Esophagus squamous epithelium (tissue), 5 donors: ENCODE measurements at places on chromosomes 3 and 15.

GRCh38 chr15:29092376-29093064 is 177.1 kb downstream of the NSMCE3 start:
- no peaks in the 10 kb centered on the region for H3K27me3 ChIP-seq
- H3K27ac ChIP-seq = no peak overlapping the region
- H3K4me1 ChIP-seq = no peaks in the 10 kb centered on the region
- H3K36me3 ChIP-seq = no peaks in the 10 kb centered on the region

- H3K36me3 ChIP-seq = no peaks in the 10 kb centered on the region
- peak overlapping the region; percentile 74 for H3K27ac ChIP-seq
- H3K4me3 ChIP-seq = no peak overlapping the region
- H3K4me1 ChIP-seq = peaks cover 34% of the 10 kb centered on the region
- DNase-seq = peak; percentile 47
- H3K27me3 ChIP-seq = no peaks in the 10 kb centered on the region
Measured at GRCh38 chr3:129576514-129577352, 29.7 kb downstream of the PLXND1 start.

GRCh38 chr15:29133791-29134190 is 135.8 kb downstream of the NSMCE3 start:
- no peaks in the 10 kb centered on the region for H3K27me3 ChIP-seq
- DNase-seq = no peak
- H3K4me1 ChIP-seq = no peaks in the 10 kb centered on the region
- no peak overlapping the region for H3K4me3 ChIP-seq

DNA sequence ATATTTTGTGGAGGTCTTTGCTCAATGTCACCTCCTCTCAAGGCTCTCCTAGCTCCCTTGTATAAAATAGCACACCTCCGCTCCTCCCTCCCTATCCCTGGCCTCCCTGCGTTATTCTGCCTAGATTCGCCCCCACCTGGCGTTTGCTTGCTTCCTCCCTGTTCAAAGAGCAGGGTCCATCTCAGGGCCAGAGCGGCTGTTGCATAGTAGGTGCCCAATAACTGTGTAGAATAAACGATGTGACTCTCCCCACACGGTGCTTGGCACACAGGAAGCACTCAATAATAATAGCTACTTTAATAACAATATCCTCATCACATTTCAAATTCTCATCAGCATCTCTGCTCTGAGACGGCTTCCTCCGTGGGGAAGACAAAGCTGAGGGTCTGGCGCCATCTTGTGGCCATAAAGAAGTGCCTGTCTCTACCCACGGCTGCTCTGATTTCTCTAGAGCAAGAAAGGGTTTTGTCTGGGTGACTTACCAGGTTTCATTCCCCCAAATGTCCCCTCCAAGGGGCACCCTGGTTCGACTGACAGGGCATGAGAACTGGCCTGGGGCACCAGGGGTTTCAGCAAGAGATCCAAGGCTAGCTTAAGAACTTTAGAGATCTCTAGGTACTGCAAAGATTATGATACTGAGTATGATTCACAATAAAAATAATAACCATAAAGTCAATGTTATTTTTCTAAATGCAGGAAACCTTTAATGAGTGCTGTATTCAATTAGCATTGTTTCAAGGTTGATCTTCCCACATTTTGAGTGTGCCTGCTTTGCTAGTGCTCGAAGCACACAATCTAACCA is 16.1 kb downstream of the CD276 start:
- H3K4me1 ChIP-seq = peaks cover 33% of the 10 kb centered on the region
- no peak overlapping the region for H3K27ac ChIP-seq
- peaks cover 3% of the 10 kb centered on the region for H3K36me3 ChIP-seq
- peaks cover 17% of the 10 kb centered on the region for H3K27me3 ChIP-seq

DNA sequence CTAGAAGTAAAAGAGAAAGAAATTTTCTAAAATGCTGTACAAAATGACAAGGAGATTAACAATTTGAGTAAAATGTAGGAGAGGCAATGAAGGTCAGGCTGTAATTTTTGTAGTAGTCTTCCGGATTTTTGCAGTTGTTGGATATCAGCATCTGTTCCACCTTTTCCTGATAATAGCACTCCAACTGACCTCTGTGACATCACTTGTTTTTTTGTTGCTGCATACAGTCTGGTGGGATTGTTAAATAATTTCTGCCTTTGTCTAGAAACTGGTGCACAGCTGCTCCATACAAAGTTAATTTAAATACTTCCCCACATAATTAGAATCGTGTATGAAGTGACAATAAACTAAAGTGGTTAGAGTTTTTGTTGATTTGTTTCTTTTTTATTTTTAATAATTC is 731.4 kb downstream of the PLOD2 start:
- H3K27me3 ChIP-seq = no peaks in the 10 kb centered on the region
- H3K4me3 ChIP-seq = no peak overlapping the region
- no peaks in the 10 kb centered on the region for H3K36me3 ChIP-seq
- no peak overlapping the region for H3K27ac ChIP-seq
- H3K4me1 ChIP-seq = no peaks in the 10 kb centered on the region

GRCh38 chr3:168847291-168847883 is 751.7 kb upstream of the GOLIM4 start:
- no peak overlapping the region for H3K27ac ChIP-seq
- H3K36me3 ChIP-seq = no peaks in the 10 kb centered on the region
- H3K4me1 ChIP-seq = no peaks in the 10 kb centered on the region
- DNase-seq = peak; percentile 0

GRCh38 chr3:22729212-22729611 is 473.9 kb upstream of the UBE2E2 start:
- no peak overlapping the region for H3K4me3 ChIP-seq
- no peaks in the 10 kb centered on the region for H3K36me3 ChIP-seq
- H3K27me3 ChIP-seq = no peaks in the 10 kb centered on the region

- no peaks in the 10 kb centered on the region for H3K36me3 ChIP-seq
- no peaks in the 10 kb centered on the region for H3K27me3 ChIP-seq
- DNase-seq = no peak
Measured at GRCh38 chr15:100330221-100330620, 11.6 kb downstream of the ADAMTS17 start.

DNA sequence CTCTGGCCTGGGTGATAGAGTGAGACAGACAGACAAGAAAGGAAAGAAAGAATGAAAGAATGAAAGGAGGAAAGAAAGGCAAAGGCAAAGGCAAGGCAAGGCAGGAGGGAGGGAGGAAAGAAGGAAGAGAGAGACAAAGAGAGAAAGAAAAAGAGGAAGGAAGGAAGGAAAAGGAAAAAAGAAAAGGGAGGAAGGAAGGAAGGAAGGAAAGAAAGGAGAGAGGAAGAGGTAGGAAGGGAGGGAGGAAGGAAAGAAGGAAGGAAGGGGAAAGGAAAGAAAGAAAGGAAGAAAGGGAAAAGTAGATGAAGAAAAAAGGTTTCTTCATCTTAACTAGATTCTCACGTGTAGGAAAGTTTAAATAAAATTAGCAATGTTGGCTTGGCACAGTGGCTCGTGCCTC is 142.2 kb downstream of the GREM1 start:
- no peak for DNase-seq
- peaks cover 27% of the 10 kb centered on the region for H3K4me1 ChIP-seq
- H3K27me3 ChIP-seq = no peaks in the 10 kb centered on the region
- H3K36me3 ChIP-seq = no peaks in the 10 kb centered on the region
- H3K27ac ChIP-seq = no peak overlapping the region

- no peaks in the 10 kb centered on the region for H3K27me3 ChIP-seq
- no peak for DNase-seq
- no peak overlapping the region for H3K27ac ChIP-seq
- H3K4me1 ChIP-seq = peaks cover 8% of the 10 kb centered on the region
- H3K4me3 ChIP-seq = no peak overlapping the region
Measured at GRCh38 chr3:58272891-58273290, 33.2 kb upstream of the RPP14 start.

GRCh38 chr3:165544432-165544831 is 292.8 kb downstream of the BCHE start:
- no peaks in the 10 kb centered on the region for H3K27me3 ChIP-seq
- H3K4me1 ChIP-seq = no peaks in the 10 kb centered on the region
- no peaks in the 10 kb centered on the region for H3K36me3 ChIP-seq
- no peak overlapping the region for H3K27ac ChIP-seq
- no peak for DNase-seq

GRCh38 chr3:188241883-188242282 is 87.9 kb downstream of the LPP start:
- H3K36me3 ChIP-seq = no peaks in the 10 kb centered on the region
- H3K4me3 ChIP-seq = no peak overlapping the region
- DNase-seq = no peak
- no peaks in the 10 kb centered on the region for H3K27me3 ChIP-seq
- no peaks in the 10 kb centered on the region for H3K4me1 ChIP-seq

- peaks cover 26% of the 10 kb centered on the region for H3K36me3 ChIP-seq
- peak within 1 kb of the TSS; percentile 97 for H3K4me3 ChIP-seq
- DNase-seq = peak; percentile 34
- H3K4me1 ChIP-seq = peaks cover 32% of the 10 kb centered on the region
- H3K27me3 ChIP-seq = no peaks in the 10 kb centered on the region
Measured at GRCh38 chr3:98593046-98593936, at the start of gene CPOX. TSS of gene CPOX (minus strand) at chr3:98593611. CDS start at chr3:98593504, 107 bp downstream.

DNA sequence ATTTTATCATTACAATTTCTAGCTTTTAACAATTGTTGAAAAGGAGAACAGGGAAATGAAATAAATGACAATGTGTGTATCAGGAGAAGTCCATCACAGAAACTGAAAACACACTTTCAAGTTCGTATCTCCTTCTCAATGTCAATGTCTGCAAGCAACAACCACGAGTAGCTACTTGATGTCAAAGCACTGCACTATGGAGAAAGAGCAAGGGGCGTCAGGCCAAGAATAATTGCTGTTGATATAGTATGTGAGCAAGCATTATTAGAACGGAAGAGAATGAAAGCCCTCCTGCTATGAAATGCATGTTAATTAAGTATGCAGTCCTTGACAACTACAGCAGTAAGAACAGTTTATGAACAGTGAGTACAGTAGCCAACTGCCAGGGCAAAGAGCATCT is 1250.1 kb downstream of the ZPLD1 start:
- H3K36me3 ChIP-seq = no peaks in the 10 kb centered on the region
- H3K4me1 ChIP-seq = no peaks in the 10 kb centered on the region
- H3K27me3 ChIP-seq = no peaks in the 10 kb centered on the region
- DNase-seq = no peak

DNA sequence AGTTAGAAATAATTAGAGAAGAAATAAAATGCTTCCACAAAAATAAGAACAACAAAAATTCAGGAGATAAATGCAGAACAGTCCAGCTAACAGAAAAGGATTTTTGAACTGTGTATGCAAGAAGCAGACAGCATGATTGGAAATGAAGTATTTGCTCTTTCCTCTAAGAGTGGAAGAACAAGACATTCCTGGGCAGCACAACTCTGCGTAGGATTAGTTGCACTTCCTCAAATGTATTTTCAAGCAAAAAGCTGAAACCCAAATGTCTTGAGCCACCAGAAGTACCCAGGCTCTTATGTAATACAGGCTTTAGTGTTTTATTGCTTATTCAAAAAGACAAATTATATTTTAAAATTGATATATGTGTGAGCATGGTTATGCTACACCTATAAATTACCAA is 127.2 kb downstream of the ZBTB20 start:
- H3K4me3 ChIP-seq = no peak overlapping the region
- H3K4me1 ChIP-seq = peaks cover 33% of the 10 kb centered on the region
- DNase-seq = no peak
- H3K27me3 ChIP-seq = no peaks in the 10 kb centered on the region

DNA sequence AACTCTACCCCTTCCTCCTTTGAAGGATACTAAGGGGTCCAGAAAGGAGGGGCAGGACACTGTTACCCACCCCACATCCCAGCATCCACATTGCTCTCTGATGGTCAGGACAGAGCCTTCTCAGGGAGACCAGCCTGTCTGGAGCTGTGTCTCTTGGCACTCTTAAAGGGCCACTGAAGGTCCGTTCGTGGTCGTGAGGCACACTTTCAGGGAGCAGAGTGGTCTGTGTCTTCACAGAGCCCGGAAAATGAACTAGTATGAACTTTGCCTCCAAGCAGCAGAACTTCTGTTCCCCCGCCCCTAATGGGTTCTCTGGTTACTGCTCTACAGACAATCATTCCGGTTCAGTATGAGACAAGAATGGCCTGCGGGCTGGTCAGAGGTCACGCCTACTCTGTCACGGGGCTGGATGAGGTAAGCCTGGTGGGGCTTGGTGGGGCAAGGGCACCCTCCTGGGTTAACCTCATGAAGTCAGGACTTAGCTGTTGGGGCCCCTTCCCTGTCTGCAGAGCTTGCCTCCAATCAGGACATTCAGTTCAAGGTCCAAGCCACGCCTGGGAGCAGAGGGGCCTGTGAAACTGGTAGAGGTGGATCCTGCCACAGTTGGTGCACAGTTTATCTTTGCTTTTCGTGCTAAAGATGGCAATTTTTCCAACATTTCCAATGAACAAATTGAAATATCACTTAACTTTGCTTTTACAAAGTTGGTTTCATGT is 33.2 kb downstream of the CAPN3 start:
- H3K27ac ChIP-seq = no peak overlapping the region
- H3K27me3 ChIP-seq = no peaks in the 10 kb centered on the region
- DNase-seq = no peak
- H3K4me3 ChIP-seq = no peak overlapping the region
- no peaks in the 10 kb centered on the region for H3K4me1 ChIP-seq
- H3K36me3 ChIP-seq = no peaks in the 10 kb centered on the region

DNA sequence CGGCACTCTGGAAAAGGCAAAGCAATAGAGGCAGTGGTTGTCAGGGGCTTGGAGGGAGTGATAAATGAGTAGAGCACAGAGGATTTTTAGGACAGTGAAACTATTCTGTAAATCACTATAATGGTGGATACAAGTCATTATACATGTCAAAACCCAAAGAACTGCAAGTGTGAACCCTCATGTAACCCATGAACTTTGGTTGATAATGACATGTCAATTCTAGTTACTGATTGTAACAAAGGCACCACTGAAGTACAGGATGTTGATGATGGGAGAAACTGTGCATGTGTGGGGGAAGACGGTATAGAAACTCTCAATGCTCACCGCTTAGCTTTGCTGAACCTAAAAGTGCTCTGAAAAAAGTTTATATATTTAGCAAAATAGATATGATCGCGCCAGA is 36.0 kb downstream of the BTLA start:
- no peaks in the 10 kb centered on the region for H3K36me3 ChIP-seq
- no peaks in the 10 kb centered on the region for H3K4me1 ChIP-seq
- H3K4me3 ChIP-seq = no peak overlapping the region
- H3K27me3 ChIP-seq = no peaks in the 10 kb centered on the region
- no peak overlapping the region for H3K27ac ChIP-seq
- DNase-seq = no peak

- no peak overlapping the region for H3K27ac ChIP-seq
- H3K27me3 ChIP-seq = no peaks in the 10 kb centered on the region
- peaks cover 39% of the 10 kb centered on the region for H3K4me1 ChIP-seq
- no peak for DNase-seq
- no peak overlapping the region for H3K4me3 ChIP-seq
Measured at GRCh38 chr3:161072211-161072621, 32.9 kb downstream of the B3GALNT1 start.

- no peak overlapping the region for H3K4me3 ChIP-seq
- H3K36me3 ChIP-seq = no peaks in the 10 kb centered on the region
- no peak overlapping the region for H3K27ac ChIP-seq
- no peaks in the 10 kb centered on the region for H3K4me1 ChIP-seq
Measured at GRCh38 chr3:187314176-187314575, 22.6 kb upstream of the MASP1 start.

DNA sequence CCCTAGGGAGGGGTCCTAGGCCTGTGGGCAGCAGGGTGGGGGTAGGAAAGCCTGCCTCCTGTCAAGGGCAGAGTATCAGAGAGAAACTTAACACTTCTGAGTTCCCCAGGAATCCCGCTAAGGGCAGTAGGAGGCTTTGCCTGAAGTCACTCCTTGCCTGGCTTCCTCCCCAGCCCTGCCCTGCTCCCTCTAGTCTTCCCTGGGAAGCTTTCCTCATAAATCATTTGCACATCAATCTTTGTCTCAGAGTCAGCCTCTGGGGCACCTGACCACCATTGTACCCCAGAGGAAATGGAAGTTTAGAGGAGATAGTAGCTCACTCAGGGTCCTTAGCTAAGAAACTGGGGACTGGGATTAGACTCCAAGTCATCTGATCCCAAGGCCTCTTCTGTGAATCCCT is 129.4 kb upstream of the TLE3 start:
- no peaks in the 10 kb centered on the region for H3K36me3 ChIP-seq
- no peak overlapping the region for H3K27ac ChIP-seq
- DNase-seq = no peak
- H3K4me3 ChIP-seq = no peak overlapping the region
- H3K27me3 ChIP-seq = no peaks in the 10 kb centered on the region
- H3K4me1 ChIP-seq = no peaks in the 10 kb centered on the region
